ENCODE measurements at places on chromosomes 2 and 18.

DNA sequence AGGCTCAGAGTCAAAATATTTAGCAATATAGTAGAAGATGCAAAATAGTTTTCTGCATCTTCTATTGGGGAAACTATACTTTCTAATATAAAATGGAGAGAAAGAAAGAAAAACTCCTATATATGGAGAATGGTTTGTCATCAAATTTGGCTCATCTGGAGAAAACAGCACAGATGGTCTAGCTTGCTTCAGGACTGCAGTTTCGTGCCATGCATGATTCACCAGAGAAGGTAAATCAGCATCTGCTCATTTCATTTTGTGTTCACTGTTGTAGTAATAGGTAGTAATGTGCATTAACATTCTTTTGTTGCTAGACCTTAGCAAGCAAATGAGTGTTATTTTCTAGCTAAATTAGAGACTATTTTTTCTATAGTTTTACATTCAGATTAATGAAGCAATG lies 179.0 kb downstream of the ASXL3 start:
- DNase-seq, result no peak

- no peak for DNase-seq
Measured at GRCh38 chr18:22172594-22173049, 3.2 kb downstream of the GATA6 start.

- DNase-seq, result no peak
Measured at GRCh38 chr2:108853421-108853820, 66.8 kb downstream of the CCDC138 start.

DNA sequence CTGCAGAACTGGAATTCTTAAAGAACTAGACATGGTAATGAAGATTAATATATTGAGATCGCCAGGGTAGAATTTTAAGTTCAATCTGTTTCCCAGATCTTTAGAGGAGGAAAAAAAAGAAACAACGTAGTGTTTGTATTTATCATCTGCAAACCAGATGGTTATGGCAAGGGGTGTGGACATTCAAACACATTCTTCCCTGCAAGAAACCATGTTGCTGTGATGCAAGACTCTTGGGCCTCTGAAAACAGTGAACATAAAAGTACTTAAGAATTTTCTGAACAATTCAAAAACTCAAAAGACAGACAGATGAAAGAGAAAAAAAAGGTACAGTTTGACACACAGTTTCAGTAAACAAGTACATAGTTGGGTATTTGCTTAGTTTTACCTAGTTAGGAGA lies 35.6 kb downstream of the COL5A2 start:
- no peak for DNase-seq

GRCh38 chr2:239723486-239724193 lies 301.5 kb downstream of the NDUFA10 start:
- DNase-seq, result no peak

DNA sequence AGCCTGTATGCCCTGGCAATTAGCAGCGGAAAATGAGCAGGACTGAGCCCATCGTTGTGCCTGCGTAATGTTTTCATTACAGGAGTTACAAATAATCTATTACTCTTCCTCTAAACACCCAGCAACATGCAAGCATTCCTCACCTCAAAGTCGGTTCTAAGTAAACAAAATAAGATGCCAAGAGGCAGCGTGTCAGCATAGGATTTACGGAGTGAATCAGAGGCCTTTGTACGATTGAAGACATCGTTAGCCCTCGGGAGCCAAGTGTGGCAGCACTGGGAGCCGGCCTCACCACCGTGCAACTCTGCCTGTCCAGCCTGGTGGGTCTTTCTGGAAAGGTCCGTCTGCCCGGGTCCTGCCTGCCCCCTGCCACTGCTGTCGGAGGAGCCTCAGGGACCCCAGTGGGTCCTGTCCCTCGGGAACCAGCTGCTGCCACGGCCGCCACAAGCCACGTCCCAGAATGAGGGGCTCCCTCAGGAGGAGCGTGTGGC lies 80.1 kb upstream of the CTDP1 start:
- no peak for DNase-seq

- no peak for DNase-seq
Measured at GRCh38 chr2:54429054-54429453, 27.1 kb upstream of the SPTBN1 start.

DNA sequence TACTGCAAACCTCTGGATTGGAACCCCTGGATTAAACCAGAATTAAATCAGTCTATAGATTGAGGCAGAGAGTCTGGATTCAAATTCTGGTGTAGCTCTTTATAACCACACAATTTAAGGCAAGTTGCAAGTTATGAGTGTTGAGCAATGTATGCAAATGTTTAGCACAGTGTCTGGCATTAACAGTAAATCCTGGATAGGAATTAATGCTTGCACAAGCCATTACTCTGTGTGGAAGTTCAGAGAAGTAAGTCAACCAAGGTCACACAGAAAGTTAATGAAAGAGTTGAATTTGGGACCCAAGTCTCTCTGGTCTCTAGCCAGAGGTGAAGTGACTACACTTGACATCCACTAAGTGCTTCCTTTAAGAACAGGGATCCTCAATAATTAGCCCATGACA lies 2.0 kb upstream of the MARCO start:
- DNase-seq, result no peak

DNA sequence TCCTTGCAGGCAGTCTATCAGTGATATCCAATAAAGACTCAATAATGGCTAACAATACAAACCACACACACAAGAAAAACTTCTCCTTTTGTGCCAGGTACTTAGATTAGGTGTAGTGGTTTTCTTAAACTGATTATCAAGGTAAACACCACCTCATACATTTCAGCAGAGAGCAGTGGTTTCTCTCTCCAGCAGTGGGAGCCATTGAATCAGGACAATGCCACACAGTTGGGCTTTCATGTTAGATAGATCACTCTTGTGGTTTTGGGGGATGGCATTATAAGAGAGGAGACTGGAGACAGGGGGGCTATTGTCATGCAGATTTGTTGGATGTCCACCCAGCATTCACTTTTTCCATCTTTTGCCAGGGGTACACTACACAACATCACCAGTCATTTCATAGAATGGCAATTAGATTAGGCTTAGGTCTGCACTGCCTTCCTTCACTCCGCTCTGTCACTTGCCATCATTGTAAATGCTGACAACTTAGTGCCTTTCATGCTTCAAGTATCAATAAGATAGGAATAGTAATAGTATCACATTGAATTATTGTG lies 13.6 kb upstream of the IRS1 start:
- no peak for DNase-seq

GRCh38 chr2:222427646-222428301 lies 3.4 kb downstream of the SGPP2 start:
- peak; percentile 30 for DNase-seq

DNA sequence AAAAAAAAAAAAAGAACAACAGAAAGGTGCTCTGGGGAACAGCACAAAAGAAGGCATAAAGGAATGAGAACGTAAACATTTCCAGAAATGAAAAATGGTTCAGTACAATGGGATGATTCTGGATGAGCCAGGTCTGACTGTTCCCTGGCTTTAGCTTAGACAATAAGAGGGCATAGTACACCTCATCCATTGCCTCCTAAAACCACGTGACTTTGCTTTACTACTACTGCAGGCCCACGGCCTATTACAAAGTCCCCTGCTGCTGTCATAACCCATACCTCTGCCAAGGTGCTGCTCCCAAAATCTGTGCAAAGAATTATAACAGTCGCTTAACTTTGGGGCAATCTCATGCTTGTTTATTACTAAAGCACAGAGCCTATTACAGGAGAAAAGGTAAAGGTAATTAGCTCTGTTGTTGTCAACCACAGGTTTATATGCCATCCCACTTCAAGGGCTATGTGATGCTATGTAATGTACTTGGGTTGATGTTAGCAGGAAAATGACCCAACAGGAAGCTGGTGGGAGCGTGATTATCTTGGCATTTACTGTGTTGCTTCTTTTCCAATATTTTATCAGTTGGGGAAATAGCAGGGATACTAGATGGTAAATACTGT lies 26.8 kb downstream of the STK17B start:
- DNase-seq, result no peak

DNA sequence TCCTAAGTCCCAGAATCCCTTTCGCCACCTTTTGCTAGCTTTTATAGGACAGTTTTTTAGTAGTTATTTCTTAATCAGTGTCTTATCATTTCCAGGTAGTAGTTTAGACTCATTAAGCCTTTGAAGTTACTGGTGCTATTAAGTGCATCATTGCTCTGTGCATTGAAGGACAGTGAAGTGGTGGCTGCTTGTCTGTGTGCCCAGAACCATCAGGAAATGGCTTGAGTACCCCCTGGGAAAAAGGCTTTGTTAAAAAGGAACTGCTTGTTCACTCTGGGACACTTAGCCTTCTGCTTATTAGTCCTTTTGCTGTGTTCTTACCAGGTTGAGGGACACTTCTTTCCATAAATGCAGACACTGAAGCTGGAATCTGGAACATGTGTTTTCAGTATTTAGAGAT lies 30.0 kb downstream of the DTNA start:
- no peak for DNase-seq

DNA sequence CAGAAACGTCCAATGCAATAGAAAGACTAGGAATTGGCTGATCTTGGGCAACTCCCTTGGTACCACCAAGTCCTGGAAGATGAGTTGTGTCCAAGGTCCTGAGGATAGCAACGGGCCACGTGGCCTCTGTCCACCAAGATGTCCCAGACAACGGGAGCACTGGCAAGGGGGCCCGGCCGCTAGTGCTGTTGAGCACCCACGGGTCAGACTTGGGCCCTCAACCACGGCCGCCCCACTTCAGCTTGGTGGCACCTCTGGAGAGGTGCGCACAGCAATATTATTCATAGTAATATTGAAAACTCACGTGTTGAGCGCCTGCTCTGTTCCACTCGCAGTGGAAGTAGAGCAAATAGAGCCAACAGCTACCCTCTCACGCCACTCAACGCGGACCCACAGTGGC lies 19.0 kb downstream of the PASK start:
- no peak for DNase-seq

GRCh38 chr18:50000227-50000626 lies 186.9 kb upstream of the ACAA2 start:
- no peak for DNase-seq

GRCh38 chr2:237616373-237616733 lies 11.0 kb upstream of the LRRFIP1 start:
- no peak for DNase-seq

DNA sequence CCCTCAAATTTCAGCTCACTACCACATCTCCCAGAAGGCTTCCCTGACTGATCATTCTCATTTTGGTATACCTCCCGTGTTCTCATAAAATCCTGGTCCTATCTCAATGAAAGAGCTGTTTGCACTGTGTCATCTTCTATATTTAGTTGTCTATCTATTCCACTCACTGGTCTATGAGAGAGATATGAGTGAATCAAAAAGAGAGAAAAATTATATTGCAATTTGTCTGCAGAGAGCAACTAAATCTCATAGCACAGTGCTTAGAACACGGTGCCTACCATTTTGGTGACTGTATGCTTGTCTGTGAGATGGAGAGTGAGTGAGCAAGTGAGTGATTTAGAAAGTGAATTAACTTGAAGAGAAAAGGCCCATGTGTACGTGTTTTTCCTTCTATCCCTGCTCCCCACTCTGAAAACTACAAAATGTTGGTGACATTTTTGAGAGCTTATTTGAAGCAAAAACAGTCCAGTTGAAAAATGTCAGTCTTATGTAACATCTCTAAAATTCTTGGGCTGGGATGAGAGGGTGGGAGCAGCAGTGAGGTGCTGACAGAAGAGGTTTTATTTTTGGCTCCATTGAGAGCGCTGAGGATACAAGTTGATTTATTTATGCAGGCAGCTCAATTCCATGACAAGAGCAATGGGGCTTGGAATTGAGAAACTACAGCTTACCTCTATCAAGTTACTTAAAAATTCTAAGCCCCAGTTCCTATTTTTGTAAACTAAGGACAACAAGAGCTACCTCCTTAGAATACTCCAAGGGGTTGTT lies 373.5 kb upstream of the CHST9 start:
- DNase-seq, result no peak

DNA sequence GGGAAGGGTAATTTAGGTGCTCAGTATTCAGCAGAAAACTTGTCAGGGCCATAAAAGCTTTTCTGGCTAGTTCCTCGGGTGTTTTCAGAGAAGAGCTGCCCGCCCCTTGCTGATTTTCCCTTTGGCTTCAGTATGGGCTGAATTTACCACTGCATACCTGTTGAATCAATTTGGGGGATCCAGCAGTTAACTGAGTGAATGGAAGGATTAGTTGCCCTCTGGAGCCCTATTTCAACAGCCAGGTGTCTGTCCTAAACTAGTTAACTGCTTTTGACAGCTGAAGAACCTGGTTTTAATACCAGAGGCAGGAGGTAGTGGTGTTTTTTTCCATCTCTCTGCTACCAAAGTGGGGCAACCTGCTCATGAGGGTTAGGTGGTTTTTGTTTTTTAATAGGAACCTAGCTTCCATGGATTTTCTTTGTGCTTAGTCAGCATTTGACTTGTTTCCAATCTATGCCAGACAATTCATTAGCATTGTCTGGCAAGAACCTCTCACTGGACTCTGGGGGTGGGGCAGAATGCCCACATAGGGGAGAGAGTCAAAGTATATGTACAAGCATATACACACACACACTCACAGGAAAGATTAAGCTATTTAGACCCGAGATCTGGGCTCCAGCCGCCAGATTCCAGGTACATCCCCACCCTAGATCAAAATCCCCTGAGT lies 166.5 kb upstream of the SIX3 start:
- DNase-seq, result no peak

Data from CD4-positive, alpha-beta T cell treated with Interleukin-17A for 1 hour (primary cell).